A172 (cell line): ENCODE measurements at places on chromosomes 12 and 14.

GRCh38 chr12:3189282-3189681 lies 112.1 kb downstream of the TSPAN9 start:
- DNase-seq, result no peak

DNA sequence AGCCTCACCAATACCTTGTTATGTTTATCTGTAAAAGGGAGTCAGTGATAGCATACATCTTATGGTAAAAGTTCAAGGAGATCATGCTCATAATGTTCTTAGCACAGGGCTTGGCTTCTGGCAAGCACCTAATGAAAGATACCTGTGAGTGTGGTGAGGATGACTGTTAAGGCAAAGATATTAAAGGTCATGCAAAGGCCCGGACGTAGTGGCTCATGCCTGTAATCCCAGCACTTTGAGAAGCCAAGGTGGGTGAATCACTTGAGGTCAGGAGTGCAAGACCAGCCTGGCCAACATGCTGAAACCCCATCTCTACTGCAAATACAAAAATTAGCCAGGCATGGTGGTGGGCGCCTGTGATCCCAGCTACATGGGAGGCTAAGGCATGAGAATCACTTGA lies 425.9 kb upstream of the TBX3 start:
- DNase-seq, result no peak

GRCh38 chr14:98651037-98651436 lies 621.0 kb downstream of the BCL11B start:
- no peak for DNase-seq

DNA sequence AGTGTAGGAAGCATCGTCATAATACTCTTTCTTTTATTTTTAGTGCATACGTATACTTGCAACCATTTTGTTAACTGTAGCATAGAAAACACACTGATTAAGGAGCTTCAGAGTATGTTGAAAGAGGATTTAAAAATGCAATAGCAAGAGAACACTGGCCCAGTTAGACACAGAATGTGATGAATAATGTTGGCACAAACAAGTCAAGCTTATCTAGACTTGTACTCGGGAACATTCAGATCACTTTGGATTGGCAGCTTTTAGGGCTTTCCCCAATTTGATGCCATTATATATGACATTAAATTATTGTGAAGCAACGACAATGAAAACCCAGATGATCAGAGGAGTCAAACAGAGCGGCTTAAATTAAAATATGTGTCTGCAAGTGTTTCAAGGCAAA lies 468.1 kb downstream of the PRKD1 start:
- DNase-seq, result no peak

DNA sequence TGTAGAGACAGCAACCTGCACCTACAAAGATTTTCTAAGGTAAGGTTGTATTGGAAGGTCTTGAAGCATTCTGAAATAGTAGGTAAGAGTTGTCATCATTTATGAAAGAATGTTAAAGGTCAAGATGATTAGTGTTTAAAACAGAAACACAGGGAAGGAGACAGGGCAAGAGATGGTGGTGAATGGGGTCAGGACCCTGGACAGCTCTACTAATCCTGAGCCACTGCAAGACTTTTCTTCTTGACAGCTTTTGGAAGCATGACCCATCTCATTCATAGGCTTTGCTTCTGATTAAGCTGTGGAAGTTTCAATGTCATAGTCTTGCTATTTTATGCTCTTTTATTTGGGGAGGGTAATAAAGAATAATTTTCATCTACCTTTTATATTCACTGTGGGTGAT lies 75.5 kb upstream of the CAND1 start:
- peak; percentile 48 for DNase-seq

- peak; percentile 51 for DNase-seq
These were observed 7.7 kb downstream of the ENDOU start for GRCh38 chr12:47717443-47718193.

DNA sequence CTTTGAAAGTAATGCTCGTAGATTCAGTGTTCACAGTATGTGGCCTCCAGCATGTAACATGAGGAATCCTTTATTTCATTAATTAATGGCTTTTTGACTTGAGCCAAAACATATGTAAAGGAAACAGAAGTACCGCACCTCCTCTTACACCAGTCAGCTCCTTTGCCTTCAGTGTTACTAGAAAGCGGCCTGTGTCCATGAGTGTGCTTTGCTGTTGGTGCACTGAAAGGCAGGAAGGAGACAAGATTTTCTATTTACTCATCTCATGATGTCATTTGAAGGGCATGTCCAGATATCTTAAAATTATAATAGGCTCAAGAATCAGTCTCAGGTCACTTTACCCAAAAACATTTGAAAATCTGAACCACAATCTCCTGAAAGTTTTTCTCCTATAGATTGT lies 9.9 kb upstream of the CCT2 start:
- no peak for DNase-seq

DNA sequence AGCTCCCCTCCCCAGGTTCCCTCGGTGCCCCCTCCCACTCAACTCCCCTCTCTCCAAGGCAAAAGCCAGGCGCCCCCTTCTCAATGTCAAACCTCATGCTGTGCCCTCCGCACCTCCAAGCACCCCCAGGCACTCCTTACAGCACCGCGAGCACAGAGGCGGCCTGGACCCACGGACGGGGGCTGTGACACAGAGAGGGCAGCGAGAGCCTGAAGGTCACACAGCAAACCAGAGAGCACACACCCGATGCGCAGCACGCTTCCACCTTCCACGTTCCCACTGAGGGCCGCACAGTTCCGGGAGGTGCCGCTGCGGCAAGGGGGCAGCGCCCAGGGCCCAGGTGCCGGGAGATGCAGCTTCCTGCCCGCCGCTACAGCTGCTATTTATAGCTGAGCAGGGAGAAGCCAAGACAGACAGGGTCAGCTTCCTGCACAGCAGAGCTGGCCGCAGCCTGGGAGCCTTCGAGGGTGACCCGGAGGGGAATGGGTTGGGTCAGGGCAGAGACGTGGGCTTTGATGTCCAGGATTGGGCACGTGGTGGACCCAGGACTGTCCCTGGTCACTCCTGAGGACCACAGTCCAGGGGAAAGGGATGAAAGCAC lies 12.9 kb downstream of the NCOR2 start:
- DNase-seq, result peak; percentile 40
